ENCODE measurements at places on chromosomes 3 and 15.

GRCh38 chr3:125194849-125195601, 17.5 kb downstream of the SLC12A8 start:
- DNase-seq: no peak

GRCh38 chr3:98188545-98188944, 22.0 kb downstream of the OR5H15 start:
- DNase-seq: peak; percentile 87

DNA sequence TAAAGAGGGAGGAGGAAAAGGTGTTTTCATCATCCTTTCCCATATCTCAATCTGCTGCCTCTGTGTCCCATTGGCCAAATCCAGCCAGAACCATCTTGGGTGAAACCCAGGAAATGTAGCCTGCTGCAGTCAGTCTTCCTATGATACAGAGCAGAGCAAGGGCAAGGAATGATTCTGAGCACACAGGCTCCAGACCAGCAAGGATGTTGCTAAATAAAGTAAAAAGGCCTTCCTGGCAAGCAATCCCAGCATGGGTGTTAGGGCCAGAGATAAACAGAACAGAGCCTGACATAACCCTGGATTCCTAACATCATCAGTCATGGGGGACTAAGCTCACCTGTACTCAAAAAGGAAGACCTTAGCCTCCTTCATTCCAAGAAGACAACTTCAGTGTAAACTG, 90.7 kb upstream of the AGTR1 start:
- DNase-seq: no peak

GRCh38 chr3:120177151-120177550, 82.9 kb upstream of the GSK3B start:
- no peak for DNase-seq

DNA sequence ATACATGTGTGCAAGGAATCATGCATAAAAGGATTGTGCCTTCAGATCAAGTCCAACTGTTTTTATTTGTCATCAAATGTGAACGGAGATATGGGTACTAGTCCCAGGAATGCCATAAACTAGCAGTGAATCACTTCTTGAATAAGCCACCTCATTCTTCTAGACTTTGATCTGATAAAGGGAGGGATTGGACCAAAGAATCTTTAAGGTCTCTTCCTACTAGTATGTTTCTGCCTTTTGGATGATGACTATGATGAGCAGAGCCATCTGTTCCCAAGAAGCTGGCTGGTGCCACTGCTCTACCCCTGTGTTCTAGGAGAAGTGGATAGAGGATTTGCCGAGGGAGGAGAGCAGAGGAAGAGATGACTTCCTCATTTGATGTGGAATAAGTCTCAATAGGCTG, 28.8 kb upstream of the UACA start:
- no peak for DNase-seq

- no peak for DNase-seq
Measured at GRCh38 chr15:24764375-24765171, 89.0 kb downstream of the NPAP1 start.

DNA sequence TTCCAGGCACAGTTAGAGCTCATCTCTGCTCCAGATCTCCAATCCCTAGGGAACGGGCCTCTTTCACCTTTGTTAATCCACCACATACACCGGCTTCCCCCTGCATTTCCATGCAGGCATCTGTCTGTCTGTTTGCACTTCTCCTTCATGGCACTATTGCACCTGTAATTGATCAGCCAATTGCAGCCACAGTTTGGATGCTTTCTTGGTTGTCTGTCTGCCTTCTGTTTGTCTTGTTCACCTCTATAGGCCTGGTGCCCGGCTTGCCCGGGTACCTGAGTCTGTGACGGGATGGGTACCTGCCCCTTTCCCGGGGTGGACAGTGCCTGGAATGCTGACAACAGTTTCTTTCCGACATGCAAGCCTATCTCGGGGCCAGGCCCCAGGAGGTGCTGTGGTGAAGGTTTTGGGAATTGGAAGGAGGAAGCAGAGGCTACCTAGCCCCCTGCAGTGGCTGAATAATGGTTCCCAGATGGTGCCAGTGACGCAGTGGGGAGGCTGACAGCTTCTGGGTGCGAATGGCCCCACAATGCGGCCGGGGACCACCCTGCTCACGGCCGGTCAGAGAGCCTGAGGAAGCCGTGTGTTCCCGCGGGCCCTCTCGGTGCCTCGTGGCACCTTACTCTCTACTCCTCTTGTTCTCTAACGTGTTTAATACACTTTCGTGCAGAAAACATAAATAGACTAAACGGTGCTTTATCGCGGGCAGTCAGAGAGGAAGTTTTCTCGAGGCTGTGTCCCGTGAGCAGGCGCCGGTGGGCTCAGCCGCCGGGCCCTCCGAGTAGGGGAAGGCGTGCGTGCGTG, 31.3 kb upstream of the RAB6B start:
- DNase-seq: peak; percentile 4

- peak; percentile 79 for DNase-seq
Measured at GRCh38 chr3:53045518-53046170, at the start of gene SFMBT1. Gene SFMBT1, minus strand, starts transcription at chr3:53046073. Its CDS starts 76,945 bp downstream, at chr3:52969128.

DNA sequence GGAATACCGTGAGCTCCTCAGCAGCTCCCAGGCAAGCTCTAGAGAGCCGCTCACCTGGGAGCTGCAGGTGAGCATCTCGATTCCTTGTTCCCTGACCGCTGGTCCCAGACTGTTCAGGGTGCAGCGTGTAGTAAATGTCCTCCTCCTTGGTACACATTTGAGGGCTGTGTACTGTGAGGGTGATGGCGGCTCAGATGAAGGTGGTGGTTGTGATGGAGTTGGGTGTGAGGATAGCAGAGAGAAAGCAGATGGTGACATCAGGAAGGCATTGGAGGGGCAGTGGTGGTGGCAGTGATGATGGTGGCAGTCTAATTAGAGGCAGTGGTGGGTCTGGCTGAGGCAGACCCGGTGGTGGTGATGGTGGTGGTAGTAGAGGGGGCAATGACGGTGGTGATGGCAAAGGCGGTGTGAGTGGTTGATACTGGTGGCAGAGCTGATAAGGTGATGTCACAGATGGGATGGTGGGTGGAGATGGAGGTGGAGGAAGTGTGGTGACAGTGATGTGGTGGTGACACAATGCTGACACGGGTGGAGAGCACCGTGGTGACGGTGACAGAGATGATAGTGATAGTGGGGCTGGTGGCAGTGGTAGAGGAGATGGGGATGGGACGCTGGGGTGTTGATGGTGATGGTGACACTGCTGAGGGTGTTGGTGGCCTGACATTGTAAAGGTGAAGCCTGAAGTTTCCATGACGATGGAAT, at the start of gene DNAJB8:
DNAJB8 (minus strand) TSS at position 51 of the 702 bp plus-strand sequence. CDS start 3,645 bp downstream, outside the sequence.
- no peak for DNase-seq

DNA sequence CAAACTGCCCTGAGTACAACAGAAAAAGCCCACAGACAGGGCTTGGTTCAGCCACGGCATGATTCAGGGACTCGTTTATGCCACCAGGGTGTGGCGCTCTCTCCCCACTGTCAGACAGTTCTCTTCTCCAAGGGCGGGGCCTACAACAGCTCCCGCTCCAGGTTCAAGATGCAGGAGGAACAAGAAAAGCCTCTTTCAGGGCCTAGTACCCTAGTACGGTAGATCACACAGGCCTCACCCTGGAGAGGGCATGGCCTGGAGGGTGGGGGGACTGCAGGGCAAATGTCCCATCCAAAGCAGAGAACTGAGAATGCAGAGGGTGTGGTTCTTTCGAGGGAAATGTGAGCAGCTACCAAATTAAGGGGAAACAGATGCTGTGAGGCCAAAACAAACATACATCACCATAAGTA, 12.0 kb downstream of the MESD start:
- DNase-seq: peak; percentile 70

- DNase-seq: no peak
Measured at GRCh38 chr3:177096615-177097014, 100.7 kb downstream of the TBL1XR1 start.

DNA sequence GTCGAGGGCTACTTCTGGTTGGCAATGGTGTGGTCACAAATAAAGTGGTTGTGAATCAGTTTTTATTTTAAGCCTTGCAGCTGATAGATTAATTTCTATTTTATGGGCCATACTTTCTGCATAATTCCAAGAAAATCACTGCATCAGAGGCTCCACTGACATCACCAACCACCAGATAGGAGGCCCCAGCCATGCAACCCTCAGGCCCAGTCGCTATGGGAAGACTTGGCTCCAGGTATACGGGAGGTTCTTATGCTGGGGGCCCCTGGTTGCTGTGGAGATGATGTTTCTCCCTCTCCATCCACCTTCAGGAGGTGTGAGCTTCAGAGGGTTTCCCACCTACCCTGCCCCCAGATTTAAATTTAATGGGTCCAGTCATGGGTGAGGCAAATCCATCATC, 57.4 kb downstream of the ISG20 start:
- DNase-seq: no peak

DNA sequence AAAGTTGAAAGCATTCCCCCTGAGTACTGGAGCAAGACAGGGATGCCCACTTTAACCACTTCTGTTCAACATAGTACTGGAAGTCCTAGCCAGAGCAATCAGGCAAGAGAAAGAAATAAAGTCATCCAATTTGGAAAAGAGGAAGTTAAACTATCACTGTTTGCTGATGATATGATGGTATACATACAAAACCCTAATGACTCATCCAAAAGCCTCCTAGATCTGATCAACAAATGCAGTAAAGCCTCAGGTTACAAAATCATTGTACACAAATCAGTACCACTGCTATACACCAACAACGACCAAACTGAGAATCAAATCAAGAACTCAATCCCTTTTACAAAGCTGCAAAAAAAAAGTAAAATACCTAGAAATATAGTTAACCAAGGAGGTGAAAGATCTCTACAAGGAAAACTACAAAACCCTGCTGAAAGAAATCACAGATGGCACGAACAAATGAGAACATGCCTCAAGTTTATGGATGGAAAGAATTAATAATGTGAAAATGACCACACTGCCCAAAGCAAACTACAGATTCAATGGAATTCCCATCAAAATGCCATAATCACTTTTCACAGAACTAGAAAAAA, 40.3 kb downstream of the RPL39L start:
- peak; percentile 68 for DNase-seq

- DNase-seq: no peak
Measured at GRCh38 chr3:122235147-122235546, 51.7 kb downstream of the CASR start.

GRCh38 chr3:197496746-197497125, 59.0 kb downstream of the BDH1 start:
- no peak for DNase-seq

DNA sequence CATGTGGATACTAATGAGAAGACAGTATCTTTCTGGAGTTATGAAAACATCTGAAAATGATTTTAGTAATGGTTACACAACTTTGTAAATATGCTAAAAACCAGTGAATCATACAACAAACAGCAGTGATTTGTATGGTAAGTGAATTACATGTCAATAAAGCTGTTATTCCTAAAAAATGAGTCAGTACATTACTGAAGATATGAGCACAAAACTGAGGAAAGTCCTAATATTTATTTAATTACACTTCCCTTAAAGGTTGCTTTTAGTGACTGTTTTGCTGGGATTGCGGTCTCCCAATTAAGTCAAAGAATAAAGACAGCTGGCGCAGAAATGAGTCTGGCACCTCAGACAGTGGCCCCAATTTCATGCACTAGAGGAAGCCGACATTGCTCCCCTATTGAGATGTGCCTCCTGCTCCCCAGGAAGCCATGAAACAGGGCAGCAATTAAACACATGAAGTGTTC, 50.9 kb upstream of the FSIP1 start:
- DNase-seq: no peak

- DNase-seq: no peak
Measured at GRCh38 chr15:78392430-78392829, 45.6 kb upstream of the IREB2 start.

DNA sequence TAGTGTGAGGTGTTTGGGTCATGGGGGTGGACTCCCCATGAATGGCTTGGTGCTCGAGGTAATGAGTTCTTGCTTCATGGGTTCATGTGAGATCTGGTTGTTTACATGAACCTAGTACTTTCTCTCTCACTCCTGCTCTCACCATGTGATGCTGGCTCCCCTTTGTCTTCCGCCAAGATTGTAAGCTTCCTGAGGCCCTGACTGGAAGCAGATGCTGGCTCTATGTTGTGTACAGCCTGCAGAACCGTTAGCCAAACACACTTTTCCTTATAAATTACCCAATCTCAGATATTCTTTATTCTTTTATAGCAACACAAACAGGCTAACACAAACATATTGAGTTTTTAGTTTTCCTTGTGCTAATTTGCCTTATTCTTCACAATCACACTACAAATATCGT, 3.2 kb upstream of the CSPG5 start:
- no peak for DNase-seq

DNA sequence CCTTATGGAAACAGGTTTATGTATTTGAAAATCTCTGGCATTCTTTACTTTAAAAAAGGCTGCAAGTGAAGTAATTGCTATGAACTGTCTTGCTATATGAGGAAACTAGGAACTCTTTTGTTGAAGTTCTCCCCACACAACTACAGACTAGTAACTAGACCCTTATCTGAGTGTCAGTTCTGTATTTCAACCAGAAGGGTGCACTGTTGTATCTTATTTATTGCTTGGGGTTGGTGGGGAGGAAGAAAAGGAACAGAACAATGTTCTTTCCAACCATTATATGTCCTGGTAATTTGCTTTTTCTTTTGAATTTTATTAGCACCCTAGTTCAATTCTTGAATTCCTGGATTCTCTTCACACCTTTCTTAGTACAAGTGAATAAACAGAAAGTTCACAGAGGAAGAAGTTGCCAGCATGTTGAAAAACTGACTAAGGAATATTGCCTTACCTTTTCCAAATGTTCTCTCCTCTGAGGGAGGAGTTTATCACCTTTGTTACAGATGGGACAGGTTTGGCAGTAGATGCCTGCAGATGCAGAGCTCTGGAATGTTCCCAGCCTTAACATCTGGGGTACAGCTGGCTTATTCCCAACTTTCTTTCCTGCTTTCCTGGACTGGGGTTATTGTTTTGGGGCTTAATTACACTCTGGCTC, 162.4 kb upstream of the CFAP20DC start:
- DNase-seq: peak; percentile 51

- DNase-seq: peak; percentile 41
Measured at GRCh38 chr3:150544041-150544440, 2.3 kb downstream of the SERP1 start.

- peak; percentile 21 for DNase-seq
Measured at GRCh38 chr3:23981955-23982354, 36.9 kb downstream of the NR1D2 start.

DNA sequence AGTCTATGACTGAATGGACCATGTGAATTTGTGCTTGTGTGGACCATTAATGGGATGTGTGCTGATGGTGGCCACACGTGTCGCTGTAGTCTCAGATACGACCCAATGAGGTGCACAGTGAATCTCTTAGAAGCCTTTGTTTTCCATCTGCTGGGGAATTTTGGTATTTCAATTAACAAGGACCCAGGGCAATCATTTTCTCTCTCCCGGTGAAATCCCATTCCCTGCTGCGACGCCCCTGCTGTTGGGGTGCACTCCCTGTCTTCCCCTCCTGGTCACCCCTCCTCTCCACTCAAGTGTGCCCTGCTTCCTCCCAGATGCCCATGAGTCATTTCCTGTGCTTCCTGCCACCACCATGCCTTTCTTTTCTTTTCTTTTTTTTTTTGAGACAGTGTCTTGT, 32.7 kb downstream of the EBLN2 start:
- peak; percentile 47 for DNase-seq
